ENCODE measurements at places on chromosomes 3 and 15. TPM values are rescaled to one million over a fixed set of nuclear protein-coding genes. Genes with fewer than 3 reads are reported as not detected.

Gene ACTRT3
- total RNA-seq = 2.9 TPM

Gene ECE2
- total RNA-seq = not detected

Gene KIF15
- 0.72 TPM for total RNA-seq

Gene MESP2
- total RNA-seq = 0.47 TPM

Gene GPR160
- total RNA-seq = 24.9 TPM

Gene SAMD7
- total RNA-seq = not detected

DNA sequence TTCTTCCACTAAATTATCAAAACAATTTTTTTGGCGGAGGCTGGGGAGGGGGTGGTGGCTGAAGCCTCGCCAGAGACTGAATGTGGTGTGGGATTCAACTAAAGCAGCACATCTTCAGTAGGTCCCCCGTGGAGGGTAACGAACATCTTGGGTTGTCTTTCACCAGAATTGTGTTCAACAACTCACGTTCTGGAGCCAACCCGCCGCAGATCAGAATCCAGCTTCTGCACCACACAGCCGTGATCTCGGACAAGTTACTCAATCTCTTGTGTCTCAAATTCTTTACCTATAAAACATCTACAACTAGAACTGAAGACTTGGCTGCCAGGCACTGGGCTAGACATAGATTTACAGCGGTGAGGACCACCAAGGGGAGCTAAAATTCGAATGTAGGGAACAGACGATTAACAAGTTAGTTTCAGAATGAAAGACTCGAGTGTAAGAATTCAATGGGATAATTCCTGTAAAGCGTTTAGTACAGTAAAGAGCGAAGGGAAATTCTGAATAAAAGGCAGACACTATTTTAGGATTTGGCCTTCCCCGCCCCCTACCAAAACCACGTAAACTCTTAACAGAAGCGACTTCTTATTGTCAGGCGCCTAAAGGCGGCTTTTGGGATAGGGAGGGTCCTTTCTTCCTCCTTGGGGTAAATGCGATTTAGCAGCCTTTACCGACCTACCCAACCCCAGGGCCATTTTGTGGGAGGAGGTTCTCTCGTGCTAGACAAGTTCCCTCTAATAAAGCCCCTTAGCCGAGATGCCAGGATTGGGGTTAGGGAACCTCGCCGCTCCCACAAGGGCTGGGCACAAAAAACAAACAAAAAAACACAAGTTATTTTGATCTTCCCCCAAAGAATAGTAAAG is 697 bp upstream of the RAB5A start:
- H3K27me3 ChIP-seq = no peaks in the 10 kb centered on the region
- peak overlapping the region; percentile 86 for H3K4me3 ChIP-seq
- DNase-seq = peak; percentile 12
- H3K4me1 ChIP-seq = peaks cover 10% of the 10 kb centered on the region

DNA sequence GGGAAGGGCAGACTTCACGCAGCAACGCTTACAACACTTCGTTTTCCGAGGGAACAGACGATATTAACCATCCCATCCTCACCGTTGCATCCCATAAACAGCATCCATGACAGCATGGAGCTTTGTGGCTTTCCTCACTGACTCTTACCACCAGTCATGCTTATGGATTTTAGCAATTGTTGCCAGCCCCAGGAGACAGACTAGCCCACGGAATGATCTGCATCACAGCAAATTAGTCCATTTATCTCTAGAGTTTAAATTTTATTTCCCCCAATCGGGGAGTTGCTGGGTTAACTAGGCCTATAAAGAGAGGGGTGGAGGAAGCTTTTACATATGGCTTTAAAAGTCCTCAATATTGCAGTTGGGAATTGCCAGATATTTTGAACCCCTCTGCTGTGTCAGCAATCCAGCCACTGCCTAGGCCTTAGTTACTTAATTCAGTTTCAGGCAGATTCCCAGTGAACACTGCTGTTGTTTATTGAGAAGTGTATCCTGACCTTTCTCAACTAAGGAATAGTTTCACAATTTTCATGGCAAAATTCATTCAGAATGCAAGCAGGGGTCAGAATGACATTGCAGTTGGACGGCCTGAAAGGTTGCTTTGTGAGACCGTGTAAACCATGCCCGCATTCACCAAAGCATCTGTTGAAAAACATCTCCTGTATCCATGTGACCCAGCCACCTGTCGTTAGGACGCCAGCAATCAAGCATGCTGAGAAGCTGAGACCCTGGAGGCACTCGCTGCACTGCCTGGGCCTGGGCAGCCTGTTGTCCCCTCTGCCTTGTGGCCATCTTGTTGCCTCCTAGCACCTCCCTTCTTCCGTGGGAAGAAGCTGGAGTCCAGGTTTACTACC is 397.4 kb upstream of the TPM1 start:
- peak; percentile 31 for DNase-seq
- no peaks in the 10 kb centered on the region for H3K4me1 ChIP-seq
- H3K36me3 ChIP-seq = peaks cover 2% of the 10 kb centered on the region
- no peaks in the 10 kb centered on the region for H3K27me3 ChIP-seq
- H3K4me3 ChIP-seq = no peak overlapping the region
- H3K27ac ChIP-seq = no peak overlapping the region

DNA sequence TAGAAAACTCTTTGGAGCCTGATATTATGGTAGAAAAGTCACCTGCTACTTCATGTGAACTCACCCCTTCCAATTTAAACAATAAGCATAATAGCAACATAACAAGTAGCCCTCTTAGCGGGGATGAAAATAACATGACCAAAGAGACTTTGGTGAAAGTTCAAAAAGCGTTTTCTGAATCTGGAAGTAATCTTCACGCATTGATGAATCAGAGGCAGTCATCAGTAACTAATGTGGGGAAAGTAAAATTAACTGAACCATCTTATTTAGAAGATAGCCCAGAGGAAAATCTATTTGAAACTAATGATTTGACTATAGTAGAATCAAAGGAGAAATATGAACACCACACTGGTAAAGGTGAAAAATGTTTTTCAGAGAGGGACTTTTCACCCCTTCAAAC is 5.1 kb upstream of the SCG5 start:
- no peaks in the 10 kb centered on the region for H3K27me3 ChIP-seq
- H3K4me1 ChIP-seq = no peaks in the 10 kb centered on the region
- H3K36me3 ChIP-seq = no peaks in the 10 kb centered on the region
- H3K4me3 ChIP-seq = no peak overlapping the region
- no peak overlapping the region for H3K27ac ChIP-seq

DNA sequence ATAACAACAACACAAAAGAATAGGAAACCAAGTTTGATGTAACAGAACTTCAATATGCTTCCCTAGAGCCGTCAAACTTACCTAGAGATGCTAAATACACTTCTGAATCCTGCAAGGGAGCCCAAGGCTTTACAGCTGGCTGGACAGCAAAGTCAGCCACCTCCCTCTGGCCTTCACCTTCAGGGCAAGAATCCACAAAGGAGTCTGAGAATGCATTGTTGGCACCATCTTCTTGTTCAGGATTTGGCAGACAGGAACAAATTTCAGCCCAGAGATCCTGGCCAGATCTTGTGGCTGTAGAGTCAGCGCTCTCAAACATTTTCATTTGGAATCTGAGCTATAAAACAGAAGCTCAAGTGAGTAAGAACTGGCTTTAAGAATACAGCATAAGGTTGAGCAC is 2.2 kb downstream of the CCDC32 start:
- peaks cover 2% of the 10 kb centered on the region for H3K4me1 ChIP-seq
- H3K27me3 ChIP-seq = no peaks in the 10 kb centered on the region
- H3K4me3 ChIP-seq = no peak overlapping the region
- H3K27ac ChIP-seq = no peak overlapping the region

DNA sequence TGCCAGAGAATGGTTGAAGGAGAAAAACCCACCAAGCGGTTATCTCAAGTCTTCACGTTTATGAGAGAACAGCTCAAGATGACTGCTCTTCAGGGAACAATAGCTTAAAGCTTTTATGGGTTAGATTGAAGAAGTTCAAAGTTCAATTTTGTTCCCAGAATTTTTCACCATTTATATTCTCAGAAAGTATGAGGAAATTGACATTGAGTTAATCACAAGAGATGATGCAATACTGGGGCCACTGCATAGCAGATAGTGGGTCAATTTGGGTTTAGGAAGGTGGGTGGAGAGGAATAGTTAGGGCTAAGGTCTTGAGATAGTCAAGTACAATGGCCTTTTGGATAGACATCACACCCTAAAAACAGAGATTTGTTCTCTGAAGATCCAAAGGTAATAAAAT is 539.3 kb downstream of the SQOR start:
- DNase-seq = no peak
- H3K27ac ChIP-seq = no peak overlapping the region
- no peak overlapping the region for H3K4me3 ChIP-seq
- no peaks in the 10 kb centered on the region for H3K27me3 ChIP-seq

GRCh38 chr3:49295489-49296058 is 18.5 kb upstream of the C3orf62 start:
- H3K4me1 ChIP-seq = no peaks in the 10 kb centered on the region
- no peaks in the 10 kb centered on the region for H3K27me3 ChIP-seq
- DNase-seq = no peak
- peaks cover 61% of the 10 kb centered on the region for H3K36me3 ChIP-seq
- no peak overlapping the region for H3K27ac ChIP-seq

DNA sequence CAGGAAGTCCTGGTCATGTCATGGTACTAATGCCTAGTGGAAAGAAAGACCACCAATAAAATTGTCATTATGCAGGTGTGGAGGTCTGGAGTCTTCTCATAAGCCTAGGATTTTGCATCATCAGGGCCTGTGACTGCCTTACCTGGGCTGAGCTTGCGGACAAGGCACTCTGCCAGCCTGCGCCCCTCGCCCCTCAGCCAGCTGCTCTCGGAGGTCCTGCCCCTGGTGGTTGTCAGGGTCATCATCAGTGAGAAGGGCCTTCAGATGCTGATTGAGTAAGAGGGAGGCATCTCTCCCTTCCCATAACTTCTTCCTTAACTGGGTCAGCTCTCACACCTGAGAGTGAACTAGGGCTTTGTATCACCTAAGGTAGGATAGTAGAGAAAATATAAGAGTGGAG is 132.8 kb downstream of the DCLK3 start:
- H3K27ac ChIP-seq = no peak overlapping the region
- H3K4me3 ChIP-seq = no peak overlapping the region
- H3K27me3 ChIP-seq = no peaks in the 10 kb centered on the region
- no peaks in the 10 kb centered on the region for H3K36me3 ChIP-seq

DNA sequence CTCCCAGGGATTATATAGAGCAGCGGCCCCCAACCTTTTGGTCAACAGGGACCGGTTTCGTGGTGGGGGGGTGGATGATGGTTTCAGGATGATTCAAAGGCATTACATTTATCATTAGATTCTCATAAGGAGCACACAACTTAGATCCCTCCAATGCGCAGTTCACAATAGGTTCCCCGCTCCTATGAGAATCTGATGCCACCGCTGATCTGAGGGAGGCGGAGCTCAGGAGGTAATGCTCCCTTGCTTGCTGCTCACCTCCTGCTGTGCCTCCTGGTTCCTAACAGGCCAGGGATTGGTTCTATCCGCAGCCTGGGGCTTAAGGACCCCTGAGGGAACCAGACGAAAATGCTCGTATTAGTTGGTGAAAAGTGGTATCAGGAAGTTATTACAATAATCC is 1.3 kb upstream of the HACD2 start:
- H3K27me3 ChIP-seq = no peaks in the 10 kb centered on the region
- peak; percentile 81 for DNase-seq
- no peak overlapping the region for H3K27ac ChIP-seq
- peak overlapping the region; percentile 99 for H3K4me3 ChIP-seq
- no peaks in the 10 kb centered on the region for H3K36me3 ChIP-seq

DNA sequence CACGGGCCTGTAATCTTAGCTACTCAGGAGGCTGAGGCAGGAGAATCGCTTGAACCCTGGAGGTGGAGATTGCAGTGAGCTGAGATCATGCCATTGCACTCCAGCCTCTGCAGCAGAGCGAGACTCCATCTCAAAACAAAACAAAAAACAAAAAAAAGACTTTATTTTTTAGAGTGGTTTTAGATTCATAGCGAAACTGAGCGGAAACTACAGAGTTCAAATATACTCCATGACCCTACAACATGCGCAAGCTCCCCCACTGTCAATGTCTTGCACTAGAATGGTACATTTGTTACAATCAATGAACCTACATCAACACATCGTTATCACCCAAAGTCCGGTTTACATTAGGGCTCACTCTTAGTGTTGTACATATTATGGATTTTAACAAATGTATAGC is 2.2 kb upstream of the CRTAP start:
- peaks cover 4% of the 10 kb centered on the region for H3K4me1 ChIP-seq
- no peaks in the 10 kb centered on the region for H3K36me3 ChIP-seq
- no peak overlapping the region for H3K4me3 ChIP-seq
- no peak for DNase-seq
- H3K27me3 ChIP-seq = no peaks in the 10 kb centered on the region

DNA sequence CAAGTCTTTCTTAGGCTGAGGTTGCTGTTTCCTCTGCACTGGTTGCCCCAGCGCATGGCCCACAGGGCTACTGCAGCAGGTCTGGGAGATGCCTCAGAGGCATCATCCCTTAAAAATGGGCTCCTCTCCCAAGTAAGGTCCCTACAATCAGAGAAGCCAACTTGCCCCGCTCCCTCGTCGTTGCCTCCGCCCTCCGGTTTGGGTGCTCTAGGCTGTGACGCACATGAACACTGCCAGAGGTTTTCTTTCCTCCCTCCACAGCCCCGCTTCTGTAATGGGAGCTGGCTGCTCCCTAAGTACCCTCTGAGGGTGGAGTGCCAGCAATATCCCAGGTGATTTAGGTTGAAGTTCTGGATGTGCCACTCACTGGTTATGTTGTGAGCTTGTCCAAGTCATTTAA is 14.0 kb downstream of the MAGEF1 start:
- no peaks in the 10 kb centered on the region for H3K27me3 ChIP-seq
- no peaks in the 10 kb centered on the region for H3K36me3 ChIP-seq
- no peak overlapping the region for H3K27ac ChIP-seq
- no peak for DNase-seq
- no peaks in the 10 kb centered on the region for H3K4me1 ChIP-seq

- H3K4me3 ChIP-seq = no peak overlapping the region
- H3K27me3 ChIP-seq = no peaks in the 10 kb centered on the region
- no peaks in the 10 kb centered on the region for H3K36me3 ChIP-seq
- no peak for DNase-seq
Measured at GRCh38 chr3:46187341-46187700, 20.8 kb downstream of the CCR1 start.

DNA sequence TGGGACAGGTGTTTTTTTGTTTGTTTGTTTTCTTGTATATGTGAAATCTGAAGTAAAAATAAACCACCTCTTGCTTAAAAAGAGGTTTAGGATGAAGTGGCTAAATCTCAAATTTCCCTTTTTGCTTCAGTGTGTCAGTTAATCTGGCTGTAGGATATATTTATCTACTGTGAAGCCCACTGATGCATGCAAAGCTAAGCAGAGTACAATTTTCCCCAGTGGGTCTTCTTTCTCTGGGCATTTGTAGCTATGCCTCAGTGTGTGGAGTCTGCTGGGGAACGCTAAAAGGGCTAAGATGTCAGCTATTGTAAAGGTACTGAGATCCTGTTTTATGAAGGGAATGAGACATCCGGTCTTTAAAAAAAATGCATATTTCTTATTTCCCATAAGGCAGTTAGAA is 190.6 kb downstream of the TCF12 start:
- DNase-seq = no peak
- H3K4me1 ChIP-seq = no peaks in the 10 kb centered on the region
- H3K27ac ChIP-seq = no peak overlapping the region
- no peaks in the 10 kb centered on the region for H3K27me3 ChIP-seq

DNA sequence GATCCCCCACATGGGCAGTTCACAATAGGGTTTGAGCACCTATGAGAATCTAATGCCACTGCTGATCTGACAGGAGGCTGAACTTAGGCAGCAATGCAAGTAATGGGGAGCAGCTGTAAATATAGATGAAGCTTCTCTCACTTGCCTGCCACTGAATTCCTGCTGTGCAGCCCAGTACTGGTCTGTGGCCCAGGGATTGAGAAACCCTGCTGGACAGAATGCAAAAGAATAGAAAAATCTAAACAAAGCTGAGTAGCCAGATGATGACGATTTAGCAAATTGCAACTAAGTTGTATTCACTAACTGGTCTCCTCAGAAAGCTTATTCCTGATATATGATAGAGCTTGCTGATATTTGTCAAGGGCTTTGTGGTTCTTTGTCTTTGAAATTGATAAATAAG is 34.3 kb upstream of the APH1B start:
- H3K27ac ChIP-seq = no peak overlapping the region
- no peaks in the 10 kb centered on the region for H3K27me3 ChIP-seq
